ENCODE measurements at places on chromosomes 2 and 18.

DNA sequence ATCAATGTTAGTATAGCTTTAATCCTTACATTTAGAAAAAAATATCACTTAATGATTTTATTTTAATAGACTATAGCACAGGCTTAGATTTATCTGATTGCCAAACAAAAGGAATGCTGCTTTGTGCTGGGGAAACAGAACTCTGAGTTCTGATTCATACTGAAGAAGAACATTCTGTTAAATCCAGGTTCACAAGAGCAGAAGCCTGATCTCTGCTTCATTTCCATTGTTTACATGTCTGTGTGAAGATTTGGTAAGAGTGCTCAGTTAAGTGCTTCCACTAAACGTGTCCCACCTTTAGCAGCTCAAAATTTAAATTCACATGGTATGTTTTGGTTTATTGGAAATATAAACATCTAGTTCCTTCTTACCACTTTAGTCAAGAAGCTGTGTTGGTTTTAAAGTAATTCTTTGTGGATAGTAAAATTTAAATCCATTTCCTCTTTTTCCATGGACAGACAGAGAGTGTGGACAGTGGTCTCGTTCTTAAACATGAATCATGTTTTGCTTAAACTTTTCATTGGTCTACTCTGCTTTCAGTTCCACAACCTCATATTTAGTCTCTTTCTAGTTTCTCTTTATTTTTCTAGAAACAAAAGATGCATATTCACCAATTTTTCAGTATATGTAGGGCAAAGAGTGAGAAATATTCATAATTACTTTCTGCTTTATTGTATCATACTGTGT lies 59.1 kb downstream of the NYAP2 start:
- DNase-seq: no peak

- no peak for DNase-seq
Measured at GRCh38 chr18:37473195-37473840, 92.3 kb downstream of the CELF4 start.

- DNase-seq: peak; percentile 47
Measured at GRCh38 chr18:6920099-6920955, 190.8 kb downstream of the ARHGAP28 start.

- no peak for DNase-seq
Measured at GRCh38 chr2:190853531-190854383, 26.9 kb upstream of the GLS start.

DNA sequence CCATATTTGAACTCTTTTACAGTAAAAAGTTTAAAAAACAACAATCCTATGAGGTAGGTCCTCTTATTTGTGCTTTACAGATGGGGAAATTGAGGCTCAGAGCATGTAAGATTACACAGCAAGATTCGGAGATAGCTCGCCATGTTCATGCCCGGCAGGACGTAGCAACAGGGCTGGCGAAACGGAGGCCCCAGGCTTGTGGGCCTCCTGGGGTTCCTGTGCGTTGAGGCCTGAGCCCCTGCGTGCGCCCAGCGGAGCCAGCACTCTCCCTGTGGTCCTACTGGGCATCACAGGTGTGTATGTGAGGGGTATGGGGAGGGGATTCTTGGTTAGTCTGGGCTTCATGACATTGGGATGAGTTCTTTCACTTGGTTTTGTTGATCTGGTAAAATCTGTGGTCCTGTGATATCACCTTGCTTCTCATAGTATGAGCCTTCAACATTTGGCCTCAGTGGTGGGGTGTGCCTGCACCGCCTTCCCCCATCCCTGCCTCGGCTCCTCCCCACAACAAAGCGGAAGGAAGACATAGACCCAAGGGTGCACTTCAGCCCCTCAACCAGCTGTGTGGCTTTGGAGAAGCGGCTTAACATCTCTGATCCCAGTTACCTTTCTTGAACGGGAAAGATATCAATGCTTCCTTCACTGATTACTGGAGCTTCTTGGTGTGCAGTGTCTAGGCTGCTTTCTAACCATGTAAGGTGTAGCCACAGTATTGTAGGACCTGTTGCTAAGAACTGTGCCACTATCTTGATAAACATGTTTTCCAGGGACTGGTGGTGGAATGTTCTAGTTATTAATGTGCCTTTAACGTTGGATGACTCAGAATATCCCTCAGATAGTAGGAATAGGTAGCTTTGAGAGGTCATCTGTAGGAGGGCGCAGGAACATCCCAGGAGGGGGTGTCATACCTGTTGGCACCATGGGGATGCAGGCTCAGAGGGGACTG lies 37.2 kb downstream of the HPCAL1 start:
- no peak for DNase-seq

- DNase-seq: no peak
Measured at GRCh38 chr2:142314164-142314563, 183.3 kb upstream of the LRP1B start.

DNA sequence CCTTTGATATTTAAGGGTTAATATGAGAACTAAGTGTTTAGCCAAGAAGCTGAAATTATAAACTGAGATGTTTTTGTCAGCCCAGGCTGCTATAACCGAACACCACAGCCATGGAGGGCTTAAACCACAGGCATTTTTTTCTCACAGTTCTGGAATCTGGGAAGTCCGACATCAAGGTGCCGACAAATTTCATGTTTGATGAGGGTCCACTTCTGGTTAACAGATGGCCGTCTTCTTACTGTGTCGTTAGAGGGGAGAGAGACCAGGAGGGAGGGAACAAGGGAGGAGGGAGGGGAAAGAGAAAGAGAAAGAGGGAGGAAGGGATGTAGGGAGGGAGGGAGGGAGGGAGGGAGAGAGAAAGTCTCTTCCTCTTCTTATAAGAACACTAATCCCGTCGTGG lies 6.5 kb upstream of the CNDP2 start:
- no peak for DNase-seq

- no peak for DNase-seq
Measured at GRCh38 chr18:64134044-64134747, 14.7 kb downstream of the LINC00305 start.

DNA sequence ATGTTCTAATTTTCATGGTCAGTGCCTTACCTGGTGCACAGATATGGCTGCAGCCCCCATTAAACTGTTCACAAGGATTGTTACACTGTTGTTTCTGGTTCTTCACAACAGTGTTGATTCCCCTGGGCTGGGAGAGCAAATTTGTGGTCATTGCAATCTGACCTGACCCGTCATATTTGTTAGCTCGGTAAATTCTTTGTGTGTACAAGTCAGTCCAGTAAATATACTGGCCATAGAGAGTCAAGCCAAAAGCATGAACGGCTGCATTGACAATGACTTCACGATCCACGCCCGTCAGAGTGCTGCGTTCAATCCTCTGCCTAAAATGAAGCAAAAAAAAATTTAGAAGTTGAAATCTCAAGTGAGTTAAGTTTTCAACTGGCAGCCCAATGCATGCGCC lies 134.6 kb downstream of the DHRS9 start:
- no peak for DNase-seq

DNA sequence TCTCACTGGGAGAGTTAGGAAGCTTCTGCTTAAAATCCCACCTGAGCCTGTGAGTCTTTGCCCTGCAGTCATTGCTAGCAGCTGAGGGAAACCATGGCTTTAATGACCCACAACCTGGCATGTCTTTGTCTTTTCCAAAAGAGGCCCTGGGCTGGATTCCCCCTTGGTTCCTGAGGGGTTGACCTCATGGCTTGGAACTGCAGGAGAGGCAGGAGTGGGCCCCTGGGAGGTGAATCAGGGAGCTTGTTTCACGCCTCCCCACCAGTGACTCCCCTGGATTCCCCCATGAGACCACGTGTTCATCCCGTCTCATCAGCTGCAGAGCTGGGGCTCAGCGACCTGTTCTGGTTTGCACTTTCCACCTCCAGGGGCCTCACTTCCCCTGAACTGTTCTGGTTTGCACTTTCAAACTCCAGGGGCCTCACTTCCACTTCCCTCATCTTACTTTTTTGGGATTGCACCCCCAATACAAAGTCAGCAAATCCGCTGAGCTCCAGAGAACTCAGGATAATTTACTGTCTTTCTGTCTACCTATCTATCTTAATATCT lies 58.5 kb upstream of the TMEM18 start:
- DNase-seq: no peak

GRCh38 chr2:171985076-171985475 lies 14.7 kb upstream of the METAP1D start:
- DNase-seq: no peak

- DNase-seq: no peak
Measured at GRCh38 chr2:111225856-111226255, 105.1 kb downstream of the BCL2L11 start.

- no peak for DNase-seq
Measured at GRCh38 chr2:56100791-56101312, 82.9 kb upstream of the CCDC85A start.

DNA sequence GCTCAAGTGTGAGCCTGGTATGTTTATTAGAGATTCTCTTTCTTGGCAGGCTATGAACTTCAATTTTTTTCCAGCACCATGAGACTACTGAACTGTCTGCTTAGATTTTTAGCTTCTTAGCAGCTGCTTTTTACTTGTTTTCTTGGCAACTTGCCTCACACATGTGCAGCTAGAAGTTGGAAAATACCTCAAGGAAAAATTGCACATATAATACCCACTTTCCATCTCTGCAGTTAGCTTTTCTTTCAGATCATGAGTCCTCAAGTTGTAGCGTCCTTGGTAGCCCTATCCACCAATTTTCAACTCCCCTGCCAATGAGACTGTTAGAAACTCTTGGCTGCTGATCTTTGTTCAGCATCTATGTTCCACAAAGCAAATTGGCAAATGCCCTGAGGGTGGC lies 302.1 kb downstream of the HRH4 start:
- no peak for DNase-seq

DNA sequence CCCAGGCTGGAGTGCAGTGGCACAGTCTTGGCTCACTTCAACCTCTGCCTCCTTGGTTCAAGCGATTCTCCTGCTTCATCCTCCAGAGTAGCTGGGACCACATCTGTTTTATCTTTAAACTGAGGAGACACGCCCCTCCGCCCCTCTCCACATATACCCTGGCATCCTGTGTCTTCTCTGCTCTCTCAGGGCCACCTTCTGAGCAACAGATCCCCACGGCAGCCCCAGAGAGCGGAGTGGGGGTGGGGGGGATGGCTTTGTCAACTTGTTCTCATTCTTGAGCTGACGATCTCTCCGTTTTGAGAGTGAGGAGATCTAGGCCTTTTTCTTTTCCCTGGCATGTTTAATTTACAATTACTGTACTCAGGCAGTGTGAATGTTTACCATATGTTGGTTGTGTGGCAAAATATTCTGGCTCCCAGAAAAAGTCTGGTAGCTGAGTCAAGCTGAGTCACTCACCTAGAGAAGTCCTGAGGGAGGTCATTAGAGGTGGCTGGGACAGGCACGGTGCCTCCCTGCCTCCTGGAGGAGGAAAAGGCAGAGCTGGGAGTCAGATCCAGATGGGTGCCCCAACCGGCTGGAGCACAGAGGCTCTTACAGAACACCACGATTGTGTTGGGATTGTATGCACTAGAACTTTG lies 19.5 kb upstream of the ID2 start:
- DNase-seq: no peak

DNA sequence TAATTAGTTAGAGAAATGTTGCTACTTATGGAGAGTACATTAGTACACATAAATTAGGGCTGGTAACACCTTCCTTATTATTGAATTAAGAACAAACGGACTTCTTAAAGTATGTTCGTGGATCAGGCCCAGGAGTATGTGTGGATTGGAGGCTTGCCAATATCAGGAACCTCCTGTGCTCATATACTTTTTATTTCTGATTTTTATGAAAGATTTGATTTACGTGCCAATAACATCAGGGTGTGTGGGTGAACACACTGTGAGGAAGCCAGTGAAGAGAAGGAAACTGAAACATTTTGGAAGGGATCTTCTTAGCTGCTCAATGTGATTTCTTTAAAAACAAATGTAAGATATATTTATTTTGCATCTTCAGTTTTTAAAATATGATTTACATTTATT lies 113.0 kb downstream of the EFEMP1 start:
- DNase-seq: no peak

- DNase-seq: no peak
Measured at GRCh38 chr2:36466135-36466534, 110.6 kb downstream of the CRIM1 start.

DNA sequence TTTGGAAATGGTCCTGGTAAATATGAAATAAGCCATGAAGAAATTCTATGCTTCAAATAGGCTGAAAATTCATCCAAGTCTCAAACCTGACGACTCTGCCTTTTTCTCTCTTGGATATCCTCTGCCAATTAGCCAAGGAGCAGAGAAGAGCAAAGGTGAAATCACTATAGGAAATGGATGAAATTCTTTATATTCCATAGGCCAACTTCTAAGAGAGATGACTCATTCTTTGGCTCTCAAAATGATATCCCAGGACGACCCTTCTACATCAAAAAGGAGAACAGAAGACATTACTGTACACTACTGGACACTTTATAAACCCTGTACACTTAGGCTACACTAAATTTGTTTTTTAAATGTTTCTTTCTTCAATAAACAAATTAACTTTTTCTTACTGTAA lies 22.7 kb downstream of the PDE1A start:
- DNase-seq: no peak

- DNase-seq: no peak
Measured at GRCh38 chr2:15695582-15696330, 104.1 kb downstream of the DDX1 start.

- DNase-seq: no peak
Measured at GRCh38 chr18:63111671-63112402, 207.7 kb downstream of the BCL2 start.

DNA sequence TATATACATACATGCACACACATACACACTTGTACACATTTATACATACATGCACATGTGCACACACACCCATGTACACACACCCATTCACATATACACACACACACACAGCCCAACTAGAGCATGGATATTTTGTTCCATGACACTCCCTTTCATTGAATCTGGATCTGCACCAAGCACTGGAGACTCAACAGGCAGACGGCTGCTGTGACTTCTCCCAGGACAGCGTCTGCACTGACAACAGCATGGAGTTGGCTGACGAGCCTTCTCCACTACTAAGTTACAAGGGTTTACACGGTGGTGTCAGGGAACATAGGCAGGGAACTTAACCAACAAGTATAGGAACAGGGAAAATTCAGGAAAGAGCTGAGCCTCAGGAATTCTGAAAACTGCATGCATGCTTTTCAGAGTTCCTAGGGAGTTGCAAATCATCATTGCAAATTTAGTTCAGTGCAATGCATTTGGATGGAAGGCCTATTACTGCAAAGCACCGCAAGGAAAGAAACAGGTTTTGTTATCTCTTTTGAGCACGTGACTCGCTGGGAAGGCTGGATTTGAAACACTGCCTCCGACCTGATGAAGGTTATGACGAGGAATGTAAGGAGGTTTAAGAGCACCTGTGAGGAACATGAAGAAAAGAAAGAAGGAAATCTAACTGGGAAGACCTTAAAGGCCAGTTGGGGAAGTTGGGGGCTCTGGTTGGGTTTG lies 35.9 kb downstream of the TMEM18 start:
- no peak for DNase-seq

All from NCI-H2029 treated with DMSO at 0.1 percent for 48 hours (cell line).